ENCODE measurements at places on chromosomes 1 and 21. TPM values are rescaled to one million over a fixed set of nuclear protein-coding genes. Genes with fewer than 3 reads are reported as not detected.

GNAT2 gene
- not detected for total RNA-seq

LGR6 gene
- total RNA-seq: 0.92 TPM

FLVCR1 gene
- total RNA-seq: 12.7 TPM

SH3BGR gene
- total RNA-seq: 0.49 TPM

DIO1 gene
- total RNA-seq: not detected

EDN2 gene
- 46.3 TPM for total RNA-seq

DMRTA2 gene
- 0.10 TPM for total RNA-seq

SMPDL3B gene
- 1.1 TPM for total RNA-seq

LMX1A gene
- not detected for total RNA-seq

All from A549 treated with AZD2906 at 1 μM for 4 hours (cell line).